ENCODE measurements at places on chromosomes 7 and 10. TPM values are rescaled to one million over a fixed set of nuclear protein-coding genes. Genes with fewer than 3 reads are reported as not detected.

Gene ZNF425
- 2.8 TPM for total RNA-seq

Gene SPDYE5
- total RNA-seq: not detected

Gene CLDN3
- 18.4 TPM for total RNA-seq

Gene UTF1
- not detected for total RNA-seq

Gene EPHB6
- 5.5 TPM for total RNA-seq

Gene GNGT1
- total RNA-seq: not detected

Gene ASL
- 56.1 TPM for total RNA-seq

Gene ITIH5
- 3.8 TPM for total RNA-seq

Gene ELOVL3
- total RNA-seq: under 0.01 TPM

Gene TAS2R5
- 1.1 TPM for total RNA-seq

Gene NUTM2B
- total RNA-seq: 0.63 TPM

Gene FAM171A1
- total RNA-seq: 28.5 TPM

Gene ADAM8
- total RNA-seq: 0.81 TPM

Gene ENTPD7
- total RNA-seq: 28.0 TPM

Gene RADIL
- total RNA-seq: 0.63 TPM

Gene RAMP3
- not detected for total RNA-seq

Data from mesangial cell (primary cell).